NCI-H187 (cell line): ENCODE measurements at places on chromosomes 7 and 10.

GRCh38 chr7:131649003-131649541, 92.6 kb upstream of the PODXL start:
- DNase-seq = no peak

- DNase-seq = peak; percentile 18
These were observed 86.5 kb upstream of the NMT2 start for GRCh38 chr10:15254808-15255648.

- no peak for DNase-seq
These were observed 195.1 kb upstream of the HABP2 start for GRCh38 chr10:113357681-113358300.

- DNase-seq = no peak
These were observed 2.9 kb downstream of the FGFR2 start for GRCh38 chr10:121595351-121595805.

DNA sequence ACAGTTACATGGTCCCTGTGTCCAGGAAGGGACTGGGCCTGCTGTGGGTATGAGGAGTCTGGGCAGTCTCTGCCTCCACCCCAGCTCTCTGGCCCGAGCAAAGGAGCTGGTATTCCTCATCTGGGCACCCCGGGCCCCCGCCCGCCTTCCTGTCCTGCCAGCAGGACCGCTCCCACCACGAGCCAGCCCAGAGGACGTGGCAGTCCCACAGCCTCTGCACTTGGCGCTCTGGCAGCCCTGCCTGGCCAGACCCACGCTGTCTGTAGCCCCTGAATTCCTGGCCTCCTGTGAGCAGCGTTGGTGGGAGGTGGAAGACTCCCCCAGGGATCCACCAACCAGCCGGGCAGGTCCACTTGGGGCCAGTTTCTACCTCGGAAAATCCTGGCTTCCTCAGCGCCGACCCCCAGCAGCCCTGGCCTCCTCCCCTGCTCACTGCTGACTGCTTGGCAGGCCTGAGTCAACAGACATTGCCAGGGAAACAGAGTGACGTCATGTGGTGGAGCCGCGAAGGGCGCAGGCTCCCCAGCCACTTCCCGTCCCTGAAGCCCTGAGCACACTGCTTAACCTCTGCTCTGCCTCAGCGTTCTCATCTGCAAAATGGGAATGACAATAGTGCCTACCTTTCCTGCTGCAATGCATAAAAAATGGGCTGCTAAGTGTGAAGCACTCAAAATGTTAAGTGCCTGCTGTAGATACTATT, 21.6 kb upstream of the LIMK1 start:
- DNase-seq = no peak
